ENCODE measurements at places on chromosomes 12 and 14.

GRCh38 chr14:99484106-99484505, 2.9 kb downstream of the CCNK start:
- DNase-seq: no peak

GRCh38 chr12:321606-322326, 59.1 kb upstream of the SLC6A13 start:
- no peak for DNase-seq

- no peak for DNase-seq
Observed at GRCh38 chr14:92704036-92704804, 44.2 kb downstream of the LGMN start.

DNA sequence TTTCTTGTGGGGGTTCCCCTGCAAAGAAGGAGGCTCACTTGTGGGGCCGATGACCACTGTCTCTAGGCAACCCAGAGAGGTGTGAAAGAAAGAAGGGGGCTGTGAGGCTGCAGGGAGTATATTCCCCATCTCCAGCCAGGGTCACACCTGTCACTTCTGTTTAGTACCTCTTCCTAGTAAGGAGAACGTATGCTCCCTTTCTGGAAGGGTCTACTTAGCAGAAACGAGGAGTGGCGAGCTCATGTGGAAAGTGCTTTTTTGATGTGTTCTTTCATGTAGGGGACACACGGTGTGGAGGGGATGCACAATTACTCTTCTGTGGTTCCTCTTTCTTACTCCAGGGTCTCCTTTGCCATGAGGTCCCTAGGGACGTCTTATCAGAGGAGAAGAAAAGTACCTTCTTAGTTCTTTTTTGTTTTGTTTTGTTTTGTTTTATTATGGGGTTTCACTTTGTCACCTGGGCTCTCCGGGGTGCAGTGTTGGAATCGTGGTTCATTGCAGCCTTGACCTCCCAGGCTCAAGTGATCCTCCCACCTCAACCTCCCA, 58.3 kb downstream of the PRKCH start:
- no peak for DNase-seq

DNA sequence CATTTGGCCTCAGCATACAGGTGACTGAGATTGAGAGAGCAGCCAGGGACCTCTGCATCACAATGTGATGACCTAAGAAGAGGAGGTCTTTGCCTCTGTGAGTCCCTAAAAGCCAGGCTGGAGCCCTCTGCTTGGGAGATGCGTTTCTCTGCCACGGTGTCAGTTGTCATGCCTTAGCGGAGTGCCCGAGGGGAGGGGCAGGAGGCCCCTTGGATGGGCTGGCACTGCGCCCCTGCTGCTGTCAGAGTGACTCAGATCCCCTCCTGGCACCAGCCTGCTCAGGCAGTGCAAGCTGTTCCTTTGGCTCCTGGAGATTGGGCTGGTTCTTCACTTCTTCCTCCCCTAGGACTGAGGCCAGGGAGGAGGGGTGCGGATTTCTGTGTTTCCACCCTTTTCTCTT, 64.9 kb upstream of the KCNA5 start:
- DNase-seq: no peak

- DNase-seq: no peak
Observed at GRCh38 chr12:113414519-113415038, 7.6 kb upstream of the SDSL start.

- no peak for DNase-seq
Observed at GRCh38 chr14:92633724-92634123, 114.7 kb downstream of the LGMN start.

DNA sequence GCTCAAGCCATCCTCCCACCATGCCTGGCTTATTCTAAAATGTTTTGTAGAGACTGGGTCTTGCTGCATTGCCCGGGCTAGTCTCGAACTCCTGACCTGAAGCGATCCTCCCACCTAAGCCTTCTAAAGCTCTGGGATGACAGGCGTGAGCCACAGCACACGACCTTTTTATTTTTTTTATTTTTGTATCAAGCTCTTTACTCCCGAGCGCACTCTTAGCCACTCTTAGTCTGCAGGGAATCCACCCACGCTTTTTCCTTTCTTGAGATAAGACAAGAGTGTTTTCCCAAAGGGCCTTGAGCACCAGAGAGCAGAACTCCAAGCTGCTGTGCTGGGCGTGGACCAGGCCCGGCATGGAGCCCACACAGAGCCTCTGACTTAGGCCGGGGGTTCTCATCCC, 23.4 kb downstream of the MAP1LC3B2 start:
- DNase-seq: peak; percentile 72

All from COLO829 (cell line).